ENCODE measurements at places on chromosomes 11 and 22.

GRCh38 chr22:48955351-48956311 lies 872.0 kb downstream of the BRD1 start:
- DNase-seq = no peak

DNA sequence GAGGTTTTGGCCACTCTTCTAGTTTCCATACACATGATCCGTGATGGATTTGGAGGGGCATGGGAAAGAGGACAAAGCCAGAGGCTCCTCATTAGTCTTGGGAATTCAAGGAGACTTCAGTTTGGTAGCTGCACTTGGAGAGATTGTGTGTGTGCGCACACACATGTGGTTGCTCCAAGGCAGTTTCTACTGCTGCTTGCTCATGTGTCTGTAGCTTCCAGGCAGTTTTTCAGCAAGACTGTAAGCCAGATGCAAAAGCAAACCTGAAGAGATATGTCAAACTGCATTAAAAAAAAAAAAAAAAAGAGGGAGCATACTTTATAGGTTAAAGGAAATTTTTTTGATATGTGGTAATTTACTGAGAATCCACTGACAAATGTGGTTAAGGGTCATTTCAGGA lies 95.7 kb downstream of the OSBP2 start:
- no peak for DNase-seq

- DNase-seq = no peak
These were observed 4.4 kb downstream of the TMPRSS6 start for GRCh38 chr22:37105154-37105553.

- peak; percentile 36 for DNase-seq
These were observed 2.3 kb downstream of the PCF11 start for GRCh38 chr11:83158965-83159901.

DNA sequence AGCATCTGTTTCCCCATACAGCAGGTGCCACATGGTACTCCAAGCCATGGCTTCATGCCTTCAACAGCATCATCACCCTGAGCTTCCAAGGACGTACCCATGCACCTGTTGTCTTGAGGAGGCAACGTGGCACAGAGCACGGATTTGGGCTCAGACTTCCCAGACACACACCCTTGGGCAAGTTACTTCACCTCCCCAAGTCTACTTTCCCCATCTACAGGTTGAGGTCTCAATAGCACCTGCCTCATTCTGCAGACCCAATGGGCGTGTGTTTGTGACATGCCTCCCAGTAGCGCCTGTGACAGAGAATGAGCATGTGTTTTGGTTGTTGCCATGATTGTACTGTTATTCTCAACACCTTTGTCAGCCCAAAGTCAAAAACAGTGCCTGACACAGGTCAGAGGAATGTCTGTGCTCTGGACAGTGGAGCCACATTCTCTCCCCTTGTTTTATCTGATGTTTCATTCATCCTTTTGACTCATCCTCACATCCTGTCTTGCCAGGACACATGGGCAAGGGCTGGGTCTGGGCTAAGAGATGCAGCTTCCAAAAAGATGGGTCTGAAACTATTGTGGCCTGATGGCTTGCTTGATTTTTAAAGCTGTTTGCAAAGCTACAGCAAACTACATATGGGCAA lies 53.4 kb upstream of the CCND1 start:
- DNase-seq = no peak

DNA sequence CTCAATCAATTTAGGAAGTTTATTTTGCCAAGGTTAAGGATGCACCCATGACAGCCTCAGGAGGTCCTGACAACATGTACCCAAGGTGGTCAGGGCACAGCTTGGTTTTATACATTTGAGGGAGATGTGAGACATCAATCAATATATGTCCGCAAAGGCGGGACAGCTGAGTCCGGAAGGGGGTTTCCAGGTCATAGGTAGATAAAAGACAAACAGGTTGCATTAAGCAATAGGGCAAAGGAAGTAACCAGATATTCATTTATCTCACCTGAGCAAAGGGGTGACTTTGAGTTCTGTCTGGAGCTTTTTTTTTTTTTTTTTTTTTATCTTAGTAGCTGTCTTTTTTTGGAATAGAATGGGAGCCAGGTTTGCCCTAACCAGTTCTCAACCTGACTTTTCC lies 2.0 kb upstream of the TRIM34 start:
- no peak for DNase-seq

GRCh38 chr11:8277691-8278090 lies 14.0 kb upstream of the LMO1 start:
- DNase-seq = no peak

- peak; percentile 31 for DNase-seq
These were observed 104.3 kb downstream of the MRTFA start for GRCh38 chr22:40531951-40532900.

DNA sequence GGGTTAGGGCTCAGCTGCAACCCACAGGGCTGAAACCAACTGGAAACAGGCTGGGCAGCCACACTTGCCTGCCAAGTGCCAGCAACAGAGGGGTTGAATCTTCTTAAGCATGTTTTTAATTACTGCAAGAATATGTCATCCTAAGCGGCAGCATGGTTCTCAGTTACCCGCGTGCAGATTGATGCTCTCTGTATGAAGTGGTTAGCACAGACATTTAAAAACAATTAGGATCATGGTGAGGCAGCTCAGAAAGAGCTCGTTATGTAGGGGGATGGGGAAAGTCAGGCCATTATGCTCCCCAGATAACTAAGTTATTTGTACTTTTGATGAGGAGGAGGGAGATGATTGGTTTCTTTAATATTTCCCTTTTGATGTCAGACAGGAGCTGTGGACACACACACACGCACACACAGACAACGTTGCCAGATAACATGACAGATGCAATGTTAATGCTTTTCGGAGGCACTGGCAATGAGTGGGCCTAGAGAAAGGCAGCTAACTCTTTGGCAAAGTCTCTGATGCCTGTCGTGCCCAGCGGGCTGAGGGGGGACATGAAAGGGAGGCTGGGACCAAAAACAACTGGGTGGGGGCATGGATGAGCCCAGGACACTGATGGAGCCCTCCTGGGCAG lies 389.7 kb downstream of the NXPE2 start:
- DNase-seq = no peak

- peak; percentile 60 for DNase-seq
These were observed at the start of gene RCOR2 for GRCh38 chr11:63916837-63917691. Gene RCOR2, minus strand, starts transcription at chr11:63917164. Its CDS starts 708 bp downstream, at chr11:63916456.

- DNase-seq = no peak
These were observed 59.5 kb downstream of the SGSM1 start for GRCh38 chr22:24865508-24865907.

GRCh38 chr11:114340311-114341131 lies 44.3 kb downstream of the NNMT start:
- DNase-seq = peak; percentile 38

- no peak for DNase-seq
These were observed 45.1 kb downstream of the LRFN4 start for GRCh38 chr11:66901964-66902390.

DNA sequence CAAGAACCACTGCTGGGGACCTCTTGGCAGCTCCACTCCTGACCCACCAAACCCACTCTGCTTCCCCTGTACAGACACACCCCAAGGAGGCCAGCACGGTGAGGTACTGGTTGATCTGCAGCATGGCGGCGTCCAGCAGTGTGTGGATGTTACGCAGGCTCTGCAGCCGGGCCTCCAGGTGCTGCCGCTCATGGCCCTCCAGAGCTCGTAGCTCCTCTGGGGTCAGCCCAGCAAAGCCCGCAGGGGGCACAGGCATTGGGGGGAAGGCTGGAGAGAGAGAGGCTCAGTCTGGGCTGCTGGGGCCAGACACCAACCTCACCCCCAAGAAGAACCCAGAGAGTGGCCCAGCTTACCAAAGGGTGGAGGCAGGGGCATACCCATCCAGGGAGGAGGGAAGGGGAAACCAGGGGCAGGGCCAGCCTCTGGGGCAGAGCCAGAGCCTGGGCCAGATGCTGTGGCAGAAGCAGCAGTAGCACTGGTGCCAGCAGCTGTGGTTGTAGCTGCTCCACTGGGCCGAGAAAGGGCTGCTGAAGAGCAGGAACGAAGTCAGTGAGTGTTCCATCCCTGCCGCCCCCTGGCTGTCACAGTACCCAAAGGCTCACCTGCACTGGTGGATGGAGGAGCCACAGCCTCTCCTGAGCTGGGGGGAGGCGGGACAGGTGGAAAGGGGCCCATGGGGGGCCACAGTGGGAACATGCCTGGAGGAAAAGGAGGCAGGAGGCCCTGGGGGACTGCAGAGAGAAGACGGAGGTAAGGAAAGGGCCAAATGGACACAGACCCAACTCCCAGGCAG lies 4.5 kb downstream of the SYVN1 start:
- DNase-seq = no peak

DNA sequence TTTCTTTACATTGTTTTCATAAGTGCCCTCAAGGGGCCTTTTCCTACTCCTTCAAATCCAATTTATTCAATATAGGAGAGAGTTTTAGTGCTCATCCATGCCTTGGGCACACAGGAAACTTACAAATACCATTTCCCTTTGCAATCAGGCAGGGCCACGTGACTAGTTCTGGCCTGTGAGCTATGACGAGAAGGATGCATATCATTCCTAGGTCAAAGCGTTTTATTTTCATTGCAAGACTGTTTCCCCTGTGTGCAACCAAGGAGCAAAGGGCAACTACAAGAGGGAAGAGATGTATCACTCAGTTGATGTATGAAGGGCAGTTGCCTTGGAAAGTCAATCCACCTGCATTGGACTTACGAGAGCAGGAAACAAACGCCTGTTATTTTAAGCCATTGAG lies 1.9 kb upstream of the TRAF6 start:
- no peak for DNase-seq

GRCh38 chr11:99519095-99519494 lies 498.3 kb downstream of the CNTN5 start:
- no peak for DNase-seq

- no peak for DNase-seq
These were observed 825 bp downstream of the SLC1A2 start for GRCh38 chr11:35418282-35419183.

Measured in CD4-positive, alpha-beta T cell treated with Interleukin-2 at 100 ng/mL for 4 hours (primary cell).